ENCODE measurements at places on chromosomes 2 and 18.
A peak's percentile ranks its signal among the peaks of the same experiment; 100 is the strongest.

DNA sequence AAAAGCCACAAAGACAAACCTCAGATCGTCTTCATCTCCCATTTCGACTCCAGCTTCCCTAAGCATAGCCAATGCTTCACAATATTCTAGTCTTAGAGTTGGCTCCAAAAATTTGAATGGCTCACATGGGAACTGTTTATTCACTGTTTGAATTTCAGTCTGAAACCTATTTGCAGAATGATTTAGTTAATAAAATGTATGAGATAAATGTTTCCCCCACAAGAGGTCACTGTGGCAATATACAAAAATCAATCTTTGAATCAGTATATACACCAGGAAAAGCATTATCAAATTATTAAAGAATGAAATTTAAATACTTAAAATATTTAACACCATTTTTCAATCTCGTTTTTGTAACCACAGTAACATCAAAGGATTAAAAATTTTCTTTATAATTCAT lies 40.0 kb upstream of the MCM6 start:
- no peak overlapping the region for H3K4me3 ChIP-seq
- H3K27me3 ChIP-seq: no peaks in the 10 kb centered on the region
- no peak for DNase-seq
- H3K27ac ChIP-seq: no peak overlapping the region
- no peaks in the 10 kb centered on the region for H3K4me1 ChIP-seq

GRCh38 chr2:64846177-64846576 lies 143.0 kb upstream of the SLC1A4 start:
- H3K27ac ChIP-seq: no peak overlapping the region
- H3K4me3 ChIP-seq: no peak overlapping the region
- H3K4me1 ChIP-seq: peaks cover 29% of the 10 kb centered on the region

GRCh38 chr2:46914578-46915230 lies 902 bp downstream of the MCFD2 start:
- peak overlapping the region; percentile 73 for H3K27ac ChIP-seq
- DNase-seq: no peak
- H3K27me3 ChIP-seq: no peaks in the 10 kb centered on the region
- H3K4me1 ChIP-seq: peaks cover 47% of the 10 kb centered on the region
- H3K4me3 ChIP-seq: peak overlapping the region; percentile 97
- peaks cover 28% of the 10 kb centered on the region for H3K36me3 ChIP-seq

- no peak overlapping the region for H3K4me3 ChIP-seq
- H3K4me1 ChIP-seq: peaks cover 9% of the 10 kb centered on the region
- H3K27me3 ChIP-seq: peaks cover 9% of the 10 kb centered on the region
- H3K27ac ChIP-seq: no peak overlapping the region
- no peaks in the 10 kb centered on the region for H3K36me3 ChIP-seq
These were observed 172.9 kb upstream of the SOX11 start for GRCh38 chr2:5519286-5519685.

DNA sequence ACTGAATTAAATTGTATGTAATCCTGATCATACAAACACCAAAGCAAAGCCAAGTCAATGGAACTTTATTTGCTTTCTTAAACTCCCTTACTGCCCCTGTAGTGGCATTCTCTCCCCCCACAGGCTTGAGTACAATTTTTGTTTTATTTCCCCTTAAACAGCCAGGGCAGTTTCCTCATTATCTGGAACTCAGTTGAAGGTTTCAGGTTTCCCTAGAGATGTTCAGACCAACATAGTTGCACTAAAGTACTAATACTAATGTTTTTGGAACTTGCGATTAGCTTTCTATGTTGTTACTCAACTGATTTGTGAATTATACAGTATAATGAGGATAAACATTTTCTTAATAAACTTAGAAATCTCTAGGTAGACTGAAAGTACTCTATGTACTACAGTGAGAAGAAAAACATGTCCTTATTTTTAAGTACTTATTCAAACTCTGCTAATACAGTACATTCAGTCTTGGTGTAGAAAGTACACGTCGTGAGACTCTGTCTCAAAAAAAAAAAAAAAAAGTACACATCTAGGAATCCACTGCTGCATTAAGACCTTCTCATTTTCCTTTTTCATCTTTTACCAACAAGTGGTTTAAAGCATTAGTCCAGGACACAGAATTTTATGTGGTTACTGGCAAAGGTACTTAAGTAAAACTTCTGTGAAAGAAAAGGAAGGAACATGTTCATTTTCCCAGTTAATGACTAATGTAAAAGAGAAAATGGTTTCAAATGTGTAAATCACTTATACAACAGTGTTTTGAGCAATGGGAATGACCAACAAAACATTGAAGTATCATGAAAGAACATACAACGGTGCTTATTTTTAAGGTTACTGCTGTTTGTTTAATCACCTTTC lies 209.5 kb upstream of the SMAD7 start:
- peaks cover 4% of the 10 kb centered on the region for H3K27me3 ChIP-seq
- H3K4me1 ChIP-seq: peaks cover 30% of the 10 kb centered on the region
- peak overlapping the region; percentile 88 for H3K27ac ChIP-seq
- H3K36me3 ChIP-seq: peaks cover 45% of the 10 kb centered on the region

GRCh38 chr18:74281011-74281979 lies 10.5 kb downstream of the CYB5A start:
- H3K4me1 ChIP-seq: peaks cover 52% of the 10 kb centered on the region
- H3K36me3 ChIP-seq: peaks cover 3% of the 10 kb centered on the region
- no peak for DNase-seq
- peak overlapping the region; percentile 66 for H3K27ac ChIP-seq
- H3K4me3 ChIP-seq: peak overlapping the region; percentile 20

- H3K4me3 ChIP-seq: no peak overlapping the region
- DNase-seq: no peak
- no peak overlapping the region for H3K27ac ChIP-seq
- peaks cover 67% of the 10 kb centered on the region for H3K36me3 ChIP-seq
These were observed 37.2 kb downstream of the RELCH start for GRCh38 chr18:62224229-62224628.

GRCh38 chr2:28647682-28648081 lies 103.9 kb upstream of the PPP1CB start:
- peaks cover 8% of the 10 kb centered on the region for H3K27me3 ChIP-seq
- DNase-seq: no peak
- peaks cover 46% of the 10 kb centered on the region for H3K4me1 ChIP-seq

- H3K36me3 ChIP-seq: no peaks in the 10 kb centered on the region
- H3K27ac ChIP-seq: peak overlapping the region; percentile 49
- peaks cover 4% of the 10 kb centered on the region for H3K27me3 ChIP-seq
- DNase-seq: no peak
- peak overlapping the region; percentile 13 for H3K4me3 ChIP-seq
- H3K4me1 ChIP-seq: peaks cover 24% of the 10 kb centered on the region
These were observed 13.9 kb upstream of the ASPRV1 start for GRCh38 chr2:69975136-69975852.

- no peaks in the 10 kb centered on the region for H3K27me3 ChIP-seq
- no peak overlapping the region for H3K4me3 ChIP-seq
- H3K4me1 ChIP-seq: peaks cover 72% of the 10 kb centered on the region
These were observed 33.8 kb upstream of the SP5 start for GRCh38 chr2:170681311-170681710.

GRCh38 chr2:120464448-120464931 lies 118.6 kb downstream of the INHBB start:
- no peaks in the 10 kb centered on the region for H3K36me3 ChIP-seq
- no peak overlapping the region for H3K27ac ChIP-seq
- peaks cover 14% of the 10 kb centered on the region for H3K4me1 ChIP-seq
- H3K27me3 ChIP-seq: peaks cover 95% of the 10 kb centered on the region
- no peak for DNase-seq

GRCh38 chr2:230244211-230244610 lies 18.7 kb downstream of the SP140 start:
- DNase-seq: no peak
- H3K27me3 ChIP-seq: peaks cover 18% of the 10 kb centered on the region
- H3K36me3 ChIP-seq: no peaks in the 10 kb centered on the region
- no peak overlapping the region for H3K4me3 ChIP-seq
- H3K4me1 ChIP-seq: no peaks in the 10 kb centered on the region

GRCh38 chr2:37625796-37626571 lies 45.5 kb downstream of the CDC42EP3 start:
- H3K4me3 ChIP-seq: no peak overlapping the region
- no peak for DNase-seq
- no peak overlapping the region for H3K27ac ChIP-seq
- H3K27me3 ChIP-seq: no peaks in the 10 kb centered on the region

GRCh38 chr2:237147317-237147716 lies 61.6 kb downstream of the COPS8 start:
- peaks cover 21% of the 10 kb centered on the region for H3K4me1 ChIP-seq
- H3K27ac ChIP-seq: no peak overlapping the region
- peaks cover 20% of the 10 kb centered on the region for H3K36me3 ChIP-seq
- H3K4me3 ChIP-seq: no peak overlapping the region
- peaks cover 13% of the 10 kb centered on the region for H3K27me3 ChIP-seq

DNA sequence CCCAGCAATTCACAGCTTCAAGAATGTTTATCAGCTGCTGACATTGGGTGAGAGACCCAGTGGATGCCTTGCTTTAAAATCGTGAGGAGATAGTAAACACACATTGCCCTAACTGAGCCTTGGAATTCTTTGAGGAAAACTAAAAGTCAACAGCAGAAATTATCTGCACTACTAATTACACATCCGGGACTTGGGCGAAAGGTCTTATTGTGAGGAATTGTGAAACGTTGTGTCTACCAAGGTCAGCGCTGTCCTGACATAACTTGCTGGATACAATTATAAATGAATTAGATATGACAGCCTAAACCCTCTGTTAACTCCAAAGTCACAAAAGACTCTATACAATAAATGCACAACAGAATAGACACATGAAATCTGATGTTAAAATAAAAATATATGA lies 121.4 kb downstream of the ST6GAL2 start:
- no peak overlapping the region for H3K4me3 ChIP-seq
- DNase-seq: no peak
- peaks cover 5% of the 10 kb centered on the region for H3K27me3 ChIP-seq
- peaks cover 6% of the 10 kb centered on the region for H3K36me3 ChIP-seq
- no peak overlapping the region for H3K27ac ChIP-seq

- H3K36me3 ChIP-seq: peaks cover 5% of the 10 kb centered on the region
- H3K27me3 ChIP-seq: no peaks in the 10 kb centered on the region
- H3K4me3 ChIP-seq: no peak overlapping the region
- H3K27ac ChIP-seq: no peak overlapping the region
- H3K4me1 ChIP-seq: peaks cover 4% of the 10 kb centered on the region
- no peak for DNase-seq
These were observed 238.3 kb upstream of the TRIB2 start for GRCh38 chr2:12478151-12479064.

- H3K4me3 ChIP-seq: no peak overlapping the region
- peaks cover 9% of the 10 kb centered on the region for H3K27me3 ChIP-seq
- no peak for DNase-seq
These were observed 25.7 kb upstream of the ID2 start for GRCh38 chr2:8656160-8656641.

- no peak for DNase-seq
- no peaks in the 10 kb centered on the region for H3K36me3 ChIP-seq
- H3K27ac ChIP-seq: no peak overlapping the region
- H3K4me3 ChIP-seq: no peak overlapping the region
- peaks cover 97% of the 10 kb centered on the region for H3K4me1 ChIP-seq
- H3K27me3 ChIP-seq: peaks cover 16% of the 10 kb centered on the region
These were observed 105.9 kb upstream of the ID2 start for GRCh38 chr2:8575834-8576423.

DNA sequence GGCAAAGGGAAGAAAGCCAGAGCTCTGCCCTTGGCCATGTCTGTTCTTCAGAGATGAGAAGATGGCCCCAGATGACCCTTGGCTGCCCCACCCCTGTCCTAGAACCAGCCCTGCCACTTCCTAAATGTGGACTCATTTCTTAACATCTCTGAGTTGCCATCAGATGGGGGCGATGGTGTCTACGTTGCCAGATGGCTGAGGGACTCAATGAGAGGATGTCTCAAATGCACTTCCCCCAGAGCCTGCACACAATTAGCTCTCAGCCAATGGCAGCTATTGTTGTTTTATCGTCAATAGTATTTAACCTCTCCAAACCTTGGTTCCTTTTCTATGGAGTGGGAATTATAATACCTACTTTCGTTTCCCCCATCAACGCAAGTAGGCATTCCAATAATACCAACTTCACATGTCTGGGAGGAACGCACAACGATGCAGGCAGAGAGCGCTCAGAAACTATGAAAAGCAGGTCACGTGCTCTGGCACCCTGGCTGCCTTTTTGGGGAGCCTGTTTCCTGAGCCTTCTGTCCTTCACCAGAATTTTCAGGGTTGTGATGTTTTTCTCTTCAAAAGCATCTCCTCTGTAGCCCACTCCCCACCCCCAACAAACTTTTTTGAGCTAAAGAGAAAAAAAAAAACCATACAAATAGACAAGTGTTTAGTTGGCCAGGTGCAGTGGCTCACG lies 100.3 kb downstream of the MCFD2 start:
- DNase-seq: no peak
- peaks cover 29% of the 10 kb centered on the region for H3K27me3 ChIP-seq
- H3K27ac ChIP-seq: no peak overlapping the region
- H3K4me1 ChIP-seq: peaks cover 12% of the 10 kb centered on the region
- no peaks in the 10 kb centered on the region for H3K36me3 ChIP-seq
- H3K4me3 ChIP-seq: no peak overlapping the region

DNA sequence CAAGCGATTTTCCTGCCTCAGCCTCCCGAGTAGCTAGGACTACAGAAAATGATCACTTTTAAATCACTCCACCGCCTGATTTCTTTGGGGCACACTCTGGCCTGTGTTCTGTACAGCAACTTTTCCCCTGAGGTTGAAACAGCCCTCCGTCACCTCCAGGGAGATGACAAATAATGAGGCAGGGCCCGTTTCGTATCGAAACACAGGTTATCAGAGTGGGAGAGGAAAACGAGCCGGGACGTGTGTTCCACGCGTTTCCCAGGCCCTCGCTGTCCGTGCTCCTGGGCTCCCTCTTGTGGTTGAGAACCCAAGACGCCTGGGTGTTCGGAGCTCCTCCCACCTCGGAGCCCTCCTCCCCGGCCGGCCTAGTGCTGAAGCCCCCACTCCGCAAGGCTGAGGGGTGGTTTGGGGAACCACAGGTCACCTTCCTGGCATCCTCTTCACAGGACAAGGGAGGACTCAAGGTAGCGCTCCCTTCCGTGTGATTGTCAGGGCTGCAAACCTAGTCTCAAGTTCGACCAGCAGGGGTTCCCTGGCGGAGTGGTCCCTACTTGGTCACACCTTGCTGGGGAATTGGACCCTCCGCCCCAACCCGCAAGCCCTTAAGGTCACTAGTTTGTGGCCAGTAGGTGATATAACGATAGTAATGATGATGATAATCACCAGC lies 12.8 kb downstream of the ATP6V1B1 start:
- H3K36me3 ChIP-seq: no peaks in the 10 kb centered on the region
- H3K27me3 ChIP-seq: peaks cover 84% of the 10 kb centered on the region

- H3K27me3 ChIP-seq: peaks cover 3% of the 10 kb centered on the region
- no peaks in the 10 kb centered on the region for H3K36me3 ChIP-seq
- peaks cover 5% of the 10 kb centered on the region for H3K4me1 ChIP-seq
- no peak overlapping the region for H3K27ac ChIP-seq
- no peak overlapping the region for H3K4me3 ChIP-seq
These were observed 93.8 kb downstream of the LRP1B start for GRCh38 chr2:142037066-142037465.
